ENCODE measurements at places on chromosomes 11 and 22.
A peak's percentile ranks its signal among the peaks of the same experiment; 100 is the strongest.

DNA sequence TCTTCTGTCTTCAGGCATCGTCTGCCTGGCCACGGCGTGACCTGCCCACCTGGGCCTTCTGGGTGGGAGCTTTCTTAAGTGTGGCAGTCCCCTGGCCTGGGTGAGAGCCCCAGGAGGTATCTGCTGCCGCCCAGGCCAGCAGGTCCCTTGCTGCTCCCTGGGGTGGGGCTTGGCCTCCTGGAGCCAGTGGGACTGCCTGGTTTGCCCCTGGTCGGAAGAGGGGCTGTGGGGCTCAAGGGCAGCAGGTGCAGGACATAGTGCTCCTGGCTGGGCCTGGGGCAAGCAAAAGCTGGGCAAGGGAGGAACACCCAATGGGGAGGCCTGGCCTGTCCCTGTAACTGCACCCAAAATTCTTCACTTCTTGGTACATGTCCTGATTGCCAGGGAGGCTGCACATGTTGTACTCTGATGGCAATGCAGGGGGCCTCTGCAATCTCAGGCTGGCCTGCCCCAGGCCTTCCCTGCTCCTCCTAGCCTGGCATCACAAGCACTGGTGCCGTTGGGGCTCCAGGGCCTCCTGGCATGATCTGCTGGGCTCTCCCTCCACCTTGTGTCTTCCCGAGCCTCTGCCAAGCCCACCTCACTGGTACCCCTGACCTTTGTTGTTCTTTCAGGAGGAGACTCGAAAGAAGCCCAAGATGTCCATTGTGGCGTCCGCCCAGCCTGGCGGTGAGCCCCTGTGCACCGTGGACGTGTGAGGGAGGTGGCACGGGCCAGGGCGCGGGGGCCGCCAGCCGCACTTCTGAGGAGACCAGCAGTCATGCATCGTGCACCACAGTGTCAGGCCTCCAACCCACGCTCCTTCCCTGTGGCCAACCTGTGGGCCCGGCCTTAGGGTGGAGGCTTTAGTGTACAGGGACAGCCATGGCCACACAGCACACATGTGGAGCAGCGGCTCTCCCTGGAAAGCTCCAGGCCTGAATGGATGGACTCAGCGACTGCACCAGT lies 6.2 kb upstream of the RANBP1 start:
- no peak for DNase-seq

- DNase-seq, result no peak
Measured at GRCh38 chr22:41070665-41071331, 21.6 kb upstream of the EP300 start.

DNA sequence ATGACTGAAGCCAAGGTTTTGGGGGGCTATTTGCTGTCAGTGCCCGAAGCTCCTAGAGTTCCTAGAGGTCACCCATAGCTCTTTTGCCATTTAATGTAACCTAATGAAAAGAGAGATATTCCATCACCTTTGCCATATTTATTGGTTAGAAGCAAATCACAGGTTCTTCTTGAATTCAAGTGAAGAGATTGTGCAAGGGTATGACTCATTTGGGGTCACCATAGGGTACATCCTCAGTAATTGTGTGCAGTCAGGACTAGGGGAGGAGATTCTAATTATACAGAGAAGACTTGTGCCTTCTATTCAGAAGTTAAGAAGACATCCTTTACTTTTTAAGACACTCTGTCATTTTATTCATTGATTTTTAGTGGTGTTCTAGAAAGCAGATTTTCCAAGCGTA lies 6.9 kb upstream of the PRAME start:
- no peak for DNase-seq

DNA sequence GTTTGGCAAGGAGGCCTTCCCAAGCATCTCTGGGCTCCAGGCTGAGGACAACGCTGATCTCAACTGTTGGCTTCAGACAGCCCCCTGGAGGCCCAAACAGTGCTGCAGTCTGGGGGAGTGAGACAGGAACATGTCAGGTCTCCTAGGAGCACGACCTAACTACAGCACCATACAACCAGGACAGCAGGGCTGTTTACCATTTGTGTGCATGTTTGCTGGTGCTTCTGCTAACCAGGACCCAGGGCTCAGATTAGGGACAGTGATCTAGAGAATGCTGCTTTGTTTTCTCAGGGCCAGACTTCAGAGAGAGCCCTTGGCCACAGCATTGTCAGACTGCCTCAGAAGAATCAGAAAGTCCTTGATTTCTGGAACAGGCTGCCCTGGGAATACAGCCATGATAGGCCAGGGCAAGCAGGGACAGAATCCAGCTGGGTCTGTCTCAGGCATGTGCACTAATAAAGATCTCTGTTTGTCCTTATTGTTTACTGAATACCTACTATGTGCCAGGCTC lies 126.5 kb downstream of the VPREB1 start:
- peak; percentile 34 for DNase-seq

GRCh38 chr11:93814966-93815633 lies 31.0 kb downstream of the MED17 start:
- DNase-seq, result no peak

- DNase-seq, result no peak
Measured at GRCh38 chr11:72836111-72836510, 21.9 kb downstream of the ATG16L2 start.

DNA sequence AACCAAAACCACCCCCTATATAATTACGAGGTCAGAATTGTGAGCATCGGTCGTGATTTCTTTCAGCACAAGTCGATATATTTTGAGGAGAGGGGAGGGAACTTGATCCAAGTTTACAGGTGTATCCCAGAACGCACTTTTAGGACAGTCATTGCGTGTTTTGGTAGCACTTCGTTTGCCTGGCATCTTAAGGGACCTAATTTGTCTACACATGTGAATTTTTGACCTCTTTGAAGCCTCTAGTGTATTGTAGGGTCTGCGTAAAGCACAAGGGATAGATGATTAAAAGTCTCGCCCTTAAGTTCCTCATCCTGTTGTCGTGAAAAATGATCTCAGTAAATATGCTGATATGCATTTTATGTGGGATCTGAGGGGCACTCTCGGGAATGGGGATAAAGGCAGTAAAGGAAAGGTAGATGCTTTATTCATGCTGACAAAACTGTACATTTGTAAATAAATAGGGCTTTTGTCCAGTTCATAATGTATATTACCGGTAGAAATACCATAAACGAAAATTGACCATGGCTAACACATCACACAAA lies 632 bp upstream of the CCDC34 start:
- no peak for DNase-seq

- no peak for DNase-seq
Measured at GRCh38 chr11:34181856-34182405, 76.5 kb downstream of the NAT10 start.

DNA sequence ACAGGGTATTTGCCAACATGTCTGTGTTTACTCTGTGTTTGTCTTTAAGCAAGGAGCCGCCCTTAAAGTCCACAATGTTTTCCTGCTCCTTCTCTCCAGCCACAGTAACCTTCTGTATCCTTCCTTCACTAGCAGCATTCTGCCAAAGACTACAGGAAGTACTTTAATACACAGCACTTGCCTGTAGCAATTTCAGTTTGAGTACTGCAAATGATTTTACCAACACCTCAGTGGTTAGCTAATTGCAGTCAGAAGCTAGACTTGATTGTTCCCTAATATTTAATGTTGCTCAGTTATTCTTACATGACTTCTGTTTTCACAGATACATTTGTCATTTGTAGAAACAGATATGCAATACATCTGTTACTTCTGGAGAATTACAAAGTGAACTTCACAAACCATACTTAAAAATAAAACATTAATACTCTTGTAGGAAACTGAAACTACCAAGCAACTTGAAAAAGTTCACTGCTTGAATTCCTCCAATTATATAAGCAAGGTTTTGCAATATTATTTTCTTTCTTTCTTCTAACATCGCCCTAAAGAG lies 69.1 kb downstream of the FCHSD2 start:
- no peak for DNase-seq

DNA sequence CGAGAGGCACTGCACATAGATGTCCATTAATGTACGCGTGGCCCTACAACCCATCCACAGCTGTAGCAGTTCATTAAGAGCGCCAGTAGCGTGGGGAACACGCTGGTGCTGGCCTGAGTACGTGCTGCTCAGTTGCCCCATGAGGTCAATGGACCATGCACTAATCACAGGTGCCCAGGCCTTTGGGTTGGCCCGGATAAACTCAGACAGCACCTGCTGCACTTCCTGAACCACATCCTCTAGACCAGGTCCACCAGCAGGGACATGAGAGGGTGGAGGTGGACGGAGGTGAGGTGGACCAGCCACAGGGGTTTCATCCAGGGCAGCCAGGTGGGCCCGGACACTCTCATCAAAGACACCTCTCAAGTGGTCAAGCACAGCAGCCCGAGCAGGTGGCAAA lies 3.1 kb upstream of the GANAB start:
- DNase-seq, result no peak

DNA sequence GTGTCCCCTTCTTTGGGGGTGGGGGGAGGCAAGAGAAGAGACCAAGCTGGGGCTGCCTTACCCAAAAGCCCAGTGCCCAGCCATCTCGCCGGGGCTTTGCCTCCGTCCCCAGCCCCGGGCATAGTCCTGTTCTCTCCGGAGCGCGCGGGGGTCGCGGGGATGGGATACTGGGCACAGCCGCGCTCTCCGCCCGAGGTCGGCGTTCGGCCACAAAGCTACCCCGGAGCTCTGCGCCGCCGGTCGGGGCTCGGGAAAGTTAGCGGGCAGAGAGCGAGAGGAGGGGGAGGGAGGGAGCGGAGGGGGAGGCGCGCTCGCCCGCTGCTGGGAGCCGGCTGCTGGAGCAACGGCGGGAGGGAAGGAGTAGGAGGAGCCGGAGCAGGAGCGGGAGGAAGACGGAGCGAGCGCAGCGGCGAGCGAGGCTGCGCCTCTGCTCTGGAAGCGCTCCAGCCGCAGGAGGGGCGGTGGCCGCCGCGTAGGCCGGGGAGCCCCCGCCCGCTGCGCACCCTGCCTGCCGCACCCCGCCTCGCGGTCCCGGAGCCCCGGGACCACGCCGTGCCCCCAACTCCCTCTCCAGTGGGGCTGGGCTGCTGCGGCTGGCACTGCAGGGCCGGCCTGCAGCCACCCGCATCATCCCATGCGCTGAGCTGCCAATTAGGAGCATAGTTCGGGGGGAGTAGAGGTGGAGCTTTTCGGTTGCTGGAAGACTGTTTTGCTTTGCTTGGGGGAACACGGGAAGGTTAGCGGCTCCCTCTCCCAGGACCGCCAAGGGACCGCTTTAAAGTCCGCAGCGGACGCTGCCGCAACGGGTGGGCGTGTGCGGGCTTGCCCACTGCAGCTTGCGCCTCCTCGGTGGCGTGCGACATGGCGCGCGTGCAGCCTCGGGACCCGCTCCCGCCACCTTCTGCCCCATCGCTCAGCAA lies at the start of gene SCN4B:
Gene SCN4B (minus strand): TSS at position 272 of the 920 bp plus-strand sequence. CDS start 150 bp downstream, at position 122.
- peak; percentile 84 for DNase-seq

DNA sequence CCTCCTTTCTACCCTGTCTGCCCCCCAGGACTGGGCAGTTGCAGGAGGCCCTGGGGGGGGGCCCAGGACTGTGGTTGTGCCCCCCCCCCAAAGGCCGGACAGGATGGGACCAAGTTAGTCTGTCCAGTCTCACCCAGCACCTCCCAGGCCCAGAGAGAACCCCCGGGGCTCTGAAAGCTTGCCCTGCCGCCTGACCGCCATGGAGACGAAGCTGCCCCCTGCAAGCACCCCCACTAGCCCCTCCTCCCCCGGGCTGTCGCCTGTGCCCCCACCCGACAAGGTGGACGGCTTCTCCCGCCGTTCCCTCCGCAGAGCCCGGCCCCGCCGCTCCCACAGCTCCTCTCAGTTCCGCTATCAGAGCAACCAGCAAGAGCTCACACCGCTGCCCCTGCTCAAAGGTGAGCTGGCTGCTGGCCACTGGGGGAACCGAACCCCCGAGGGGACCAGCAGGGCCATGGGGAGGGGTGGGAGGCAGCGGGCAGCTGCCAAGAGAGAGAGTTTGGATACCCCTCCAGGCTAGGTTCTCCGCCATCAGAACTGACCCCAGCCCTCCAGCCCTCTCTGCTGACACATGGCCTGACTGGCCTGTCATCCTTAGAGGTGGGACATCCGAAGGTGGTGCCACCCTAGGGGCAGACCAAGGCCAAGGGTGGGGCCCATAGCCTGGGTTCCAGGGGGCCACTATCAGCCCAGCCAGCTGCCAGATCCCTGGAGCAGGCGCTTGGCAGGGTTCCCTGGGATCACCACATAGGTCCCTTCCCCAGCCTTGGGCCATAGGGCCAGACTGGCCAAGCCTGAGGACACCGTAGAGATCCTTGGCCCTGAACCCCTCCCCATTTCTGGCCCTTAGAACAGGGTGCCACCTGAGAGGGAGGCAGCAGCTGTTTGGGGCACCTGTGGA lies 1.3 kb downstream of the PPP2R5B start:
- DNase-seq, result no peak

- no peak for DNase-seq
Measured at GRCh38 chr11:69138265-69138664, 17.5 kb upstream of the SMIM38 start.

GRCh38 chr11:69437876-69438205 lies 43.6 kb upstream of the LINC01488 start:
- no peak for DNase-seq

DNA sequence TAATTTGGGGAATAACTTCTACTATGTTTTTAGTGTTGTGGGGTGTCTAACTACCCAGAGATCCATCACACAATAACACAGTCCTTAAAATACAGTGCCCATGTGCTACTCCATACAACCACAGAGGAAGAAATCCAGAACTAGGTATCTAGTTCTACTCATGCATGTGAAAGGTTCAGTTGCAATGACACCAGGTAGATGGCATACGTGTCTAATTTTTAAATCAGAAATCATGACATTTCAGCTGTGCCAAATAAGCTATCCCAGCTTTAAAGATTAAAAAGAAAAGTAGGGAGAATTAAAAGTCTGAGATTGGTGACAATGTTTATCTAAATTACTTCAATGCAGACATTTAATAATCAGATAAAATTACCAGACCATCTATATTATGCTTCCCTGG lies 122.2 kb downstream of the CD44 start:
- DNase-seq, result no peak

DNA sequence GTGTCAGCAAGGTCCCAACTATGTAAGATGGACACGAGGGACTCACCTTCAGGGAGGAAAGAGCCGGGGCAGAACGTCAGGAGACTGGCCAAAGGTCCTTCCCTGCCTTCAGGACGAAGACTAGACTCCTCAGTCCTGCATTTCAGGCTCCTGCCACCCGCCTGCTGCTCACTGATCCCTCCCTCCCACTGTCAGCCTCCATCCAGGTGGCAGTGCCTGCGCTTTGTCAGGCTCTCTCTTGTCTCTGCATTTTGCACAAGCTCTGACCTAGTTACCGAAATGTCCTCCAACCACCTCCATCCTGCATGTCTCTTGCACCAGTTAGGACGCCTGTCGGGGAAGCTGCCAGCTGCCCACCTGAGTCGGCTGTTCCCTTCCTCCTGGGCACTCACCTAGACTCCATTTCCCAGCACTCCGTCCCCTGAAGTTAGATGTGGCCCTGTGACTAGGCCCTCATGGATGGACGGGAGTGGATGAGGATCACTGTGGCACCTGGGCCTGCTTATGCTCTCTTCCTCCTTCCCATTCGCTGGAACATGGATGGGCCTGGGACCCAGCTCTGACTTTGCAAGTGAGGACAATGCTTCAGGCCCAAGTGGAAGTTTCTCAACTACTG lies 8.0 kb downstream of the B3GNT6 start:
- no peak for DNase-seq

GRCh38 chr11:76653674-76654284 lies 16.8 kb downstream of the LRRC32 start:
- DNase-seq, result no peak

Data from nucleus accumbens (tissue), 56 donors.